ENCODE measurements at places on chromosomes 7 and 10.

GRCh38 chr7:106052681-106053080, 59.4 kb downstream of the SYPL1 start:
- DNase-seq: no peak

GRCh38 chr7:120395526-120396019, 122.6 kb downstream of the KCND2 start:
- no peak for DNase-seq

DNA sequence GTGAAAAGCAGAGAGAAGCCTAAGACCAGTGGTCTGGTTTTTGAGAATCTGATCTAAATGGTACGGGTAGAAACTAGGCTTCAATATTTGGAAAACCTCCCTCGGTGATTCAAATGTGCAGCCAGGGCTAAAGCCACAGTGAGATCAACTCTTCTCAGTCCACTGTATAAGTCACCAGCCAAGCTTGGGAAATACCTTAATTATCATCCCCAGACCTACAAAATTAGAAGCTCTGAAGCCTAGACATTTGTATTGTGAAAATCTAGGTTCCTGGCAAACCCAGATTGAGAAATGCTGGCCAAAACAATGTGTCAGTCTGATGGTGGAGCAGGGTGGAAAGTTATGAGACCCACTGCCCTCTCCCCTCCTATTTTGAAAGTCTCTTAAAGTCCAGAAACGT, 131.7 kb downstream of the DGKI start:
- no peak for DNase-seq

DNA sequence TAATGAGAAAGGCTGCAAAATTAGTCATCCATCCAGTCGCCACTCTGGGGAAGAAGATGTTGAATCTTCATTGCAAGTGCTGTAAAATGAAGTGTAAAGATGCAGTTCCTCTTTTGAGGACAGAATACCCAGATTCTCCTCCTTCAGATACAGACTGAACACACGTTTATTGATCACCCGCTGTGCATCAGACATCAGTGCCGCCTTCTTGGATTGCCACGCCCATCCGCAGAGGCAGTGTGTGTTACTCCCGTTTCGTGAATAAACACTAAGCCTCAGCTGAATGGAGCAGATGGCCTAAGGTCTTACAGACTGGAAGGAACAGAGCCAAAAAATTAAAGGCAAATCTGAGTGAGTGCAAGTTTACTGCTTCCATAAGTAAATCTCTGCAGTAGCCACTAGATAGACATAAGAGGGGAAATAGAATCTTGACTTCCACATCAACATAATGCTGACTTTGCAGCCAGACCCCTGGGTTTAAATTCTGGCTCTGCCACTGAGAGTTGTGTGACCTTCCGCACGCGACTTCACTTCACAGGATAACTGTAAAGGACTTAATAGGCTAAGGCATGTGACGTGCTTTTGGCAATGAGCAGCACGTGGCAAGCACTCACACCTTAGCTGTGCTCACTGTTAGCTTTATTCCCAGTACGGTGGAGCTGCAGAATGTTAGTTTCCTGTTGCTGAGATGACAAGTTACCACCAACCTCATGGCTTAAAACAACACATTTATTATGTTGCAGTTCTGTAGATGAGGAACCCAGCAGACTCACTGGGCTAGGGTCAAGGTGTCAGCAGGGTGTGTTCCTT, 285.9 kb downstream of the CELF2 start:
- DNase-seq: no peak

- peak; percentile 95 for DNase-seq
Observed at GRCh38 chr10:30583778-30584415, 45.7 kb downstream of the LYZL2 start.

GRCh38 chr7:151623766-151624165, 104.1 kb upstream of the RHEB start:
- DNase-seq: no peak

DNA sequence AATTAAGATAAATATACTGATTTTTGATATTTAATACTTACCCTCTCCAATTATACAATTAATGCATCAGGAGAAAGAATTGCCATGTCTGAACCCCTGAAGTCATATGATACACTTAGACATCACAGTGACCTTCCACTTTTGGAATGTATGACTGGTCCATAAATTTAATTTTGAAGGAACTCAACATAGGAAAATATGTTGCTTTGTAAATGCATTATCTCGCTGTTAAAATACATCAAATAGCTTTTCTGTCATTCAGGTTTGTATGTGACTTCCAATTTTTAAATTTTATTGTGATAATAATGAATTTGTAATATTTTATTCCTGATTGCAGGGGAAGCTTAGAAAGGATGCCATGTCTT, 631.9 kb upstream of the ANKRD30A start:
- no peak for DNase-seq

DNA sequence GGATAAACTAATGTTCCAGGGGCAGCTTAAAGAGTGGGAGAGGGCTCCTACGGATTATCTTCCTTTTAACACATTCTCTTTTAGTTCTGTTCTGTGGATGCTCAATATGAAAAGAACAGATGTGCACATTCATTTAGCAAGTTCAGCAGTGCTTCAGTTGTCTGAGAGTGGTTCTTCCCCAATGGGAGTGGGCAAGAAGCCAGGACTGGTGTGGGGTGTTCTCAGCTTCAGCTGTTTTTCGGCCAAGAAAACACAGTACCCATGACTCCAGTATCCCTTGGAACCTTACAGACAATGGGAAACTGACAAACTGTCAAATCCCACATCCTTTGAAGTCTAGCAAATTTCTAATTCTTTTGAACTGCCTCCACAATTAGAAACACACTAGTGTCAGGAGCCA, 71.5 kb upstream of the LRRC17 start:
- no peak for DNase-seq

DNA sequence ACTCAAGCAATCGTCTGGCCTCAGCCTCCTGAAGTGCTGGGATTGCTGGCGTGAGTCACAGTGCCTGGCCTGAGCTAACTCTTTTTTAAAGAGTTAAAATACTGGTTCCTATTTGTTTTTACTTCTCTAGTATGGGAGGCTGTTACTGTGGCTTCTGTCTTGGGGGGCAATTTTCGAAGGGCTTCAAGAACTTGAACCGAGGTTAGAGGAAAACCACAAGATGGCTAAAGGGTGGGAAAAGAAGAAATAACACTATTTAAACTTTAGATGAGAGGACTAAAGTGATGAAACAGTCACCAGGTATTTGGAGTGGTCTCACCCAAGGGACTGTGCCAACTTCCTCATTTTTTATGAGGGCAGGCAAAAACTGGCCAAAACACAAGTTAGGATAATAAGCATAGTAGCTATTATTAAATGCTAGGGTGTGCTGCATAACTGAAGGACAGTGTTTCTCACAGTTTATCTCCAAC, 17.8 kb downstream of the MET start:
- no peak for DNase-seq

DNA sequence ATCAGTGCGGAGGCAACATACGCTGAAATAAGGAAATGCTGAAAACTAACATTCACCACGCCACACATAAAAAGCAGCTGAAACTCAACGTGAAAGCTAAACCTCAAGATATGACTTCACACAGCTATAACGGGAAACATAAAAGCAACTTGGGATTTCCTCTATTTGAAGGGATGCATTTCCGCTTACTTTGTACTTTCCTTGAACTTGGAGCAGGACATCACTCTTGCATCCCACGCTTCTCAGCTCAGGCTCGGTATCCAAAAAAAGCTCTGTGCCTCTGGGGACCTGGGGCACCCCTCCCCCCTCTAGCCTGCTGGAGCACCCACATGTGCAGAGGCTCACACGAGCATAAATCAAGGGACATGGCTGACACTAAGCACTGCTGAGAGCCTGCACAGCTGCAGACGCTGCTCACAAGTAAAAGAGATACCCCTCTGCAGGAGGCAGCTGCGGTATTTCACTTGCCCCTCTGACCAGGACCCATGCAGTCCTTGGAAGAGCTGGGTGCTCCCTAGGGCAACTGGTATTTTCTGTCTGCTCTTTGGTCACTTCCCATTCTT, 34.2 kb downstream of the PARD3 start:
- no peak for DNase-seq

- DNase-seq: no peak
Observed at GRCh38 chr7:6221340-6222319, 50.8 kb downstream of the CYTH3 start.

- DNase-seq: peak; percentile 73
Observed at GRCh38 chr7:123624527-123625183, 23.0 kb downstream of the ASB15 start.

DNA sequence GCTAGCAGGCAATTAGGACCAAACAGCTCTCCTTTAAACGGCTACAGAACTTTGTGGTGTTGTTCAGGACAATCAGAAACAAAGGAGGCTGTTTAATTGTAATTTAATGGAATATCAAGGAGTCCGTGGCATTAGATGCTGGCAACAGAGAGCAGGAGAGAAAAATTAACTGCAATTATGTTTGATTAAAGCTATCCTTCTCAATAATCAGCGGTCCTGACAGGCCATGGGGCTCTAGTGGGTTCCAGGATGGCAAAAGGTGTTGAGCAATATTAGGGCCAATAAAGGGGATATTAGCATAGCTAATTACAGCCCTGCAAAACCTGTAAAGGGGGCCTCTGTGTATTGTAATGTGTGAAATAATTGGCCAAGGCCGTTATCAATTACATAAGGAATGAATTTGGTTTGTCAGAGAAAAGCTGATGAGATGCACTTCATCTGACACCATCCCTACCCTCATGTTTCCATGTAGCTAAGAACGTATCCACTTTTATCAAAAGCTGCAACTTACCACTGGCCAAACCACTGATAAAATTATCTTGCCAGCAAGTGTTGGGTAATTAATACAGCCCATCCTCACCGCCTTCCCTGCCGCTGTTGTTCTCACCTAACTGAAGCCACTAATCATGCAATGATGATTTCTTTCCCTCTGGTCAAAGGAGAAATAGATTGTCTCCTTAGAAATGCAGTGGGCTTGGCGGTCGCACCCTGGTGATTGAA, 81.6 kb downstream of the EBF3 start:
- DNase-seq: no peak
